Right ventricle myocardium inferior (tissue), 1 donor: ENCODE measurements at places on chromosomes 11 and 22.

GRCh38 chr11:68312117-68312779, at the start of gene LRP5:
LRP5 (plus strand) TSS chr11:68312591; CDS start chr11:68312715, 124 bp downstream.
- DNase-seq, result peak; percentile 59

DNA sequence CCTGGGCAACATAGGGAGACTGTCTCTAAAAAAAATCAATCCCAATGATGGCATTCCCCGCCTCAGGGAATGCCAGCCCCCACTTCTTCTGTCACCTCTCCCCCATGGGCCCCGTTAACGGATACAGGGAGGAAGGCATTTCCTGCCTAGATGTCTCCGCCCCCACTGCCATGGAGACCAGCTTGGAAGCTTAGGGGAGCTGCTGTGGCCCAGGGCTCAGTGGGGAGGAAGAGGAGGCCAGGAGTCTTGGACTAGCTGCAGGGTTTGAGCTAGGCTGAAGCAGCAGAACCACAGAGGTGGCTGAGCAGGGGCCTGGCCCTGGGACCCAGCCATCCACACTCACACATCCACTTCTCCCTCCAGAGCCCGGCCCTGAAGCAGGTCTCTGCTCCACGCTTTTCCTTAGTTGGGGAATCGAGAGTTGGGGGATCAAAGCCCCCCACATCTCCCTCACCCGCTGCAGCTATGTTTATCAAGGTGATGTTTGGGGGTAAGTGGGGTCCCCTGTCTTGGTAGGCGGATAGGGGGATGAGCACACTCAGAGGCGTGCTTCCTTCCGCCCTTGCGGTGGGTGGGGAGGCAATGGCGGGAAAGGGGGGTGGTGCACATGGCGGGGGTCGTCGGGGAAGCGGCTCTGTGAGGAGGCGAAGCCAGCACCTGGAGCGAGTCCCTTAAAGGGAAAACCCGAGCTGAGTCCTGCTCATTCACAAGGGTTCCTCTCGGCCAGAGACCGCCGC, at the start of gene C22orf15:
Gene C22orf15, plus strand, starts transcription at position 149 of the 737 bp plus-strand sequence. Its CDS starts 317 bp downstream, at position 466.
- peak; percentile 37 for DNase-seq

- DNase-seq, result no peak
Observed at GRCh38 chr11:72305077-72305476, 61.1 kb upstream of the PHOX2A start.

- peak; percentile 65 for DNase-seq
Observed at GRCh38 chr11:60924906-60925853, 920 bp downstream of the TMEM132A start.

DNA sequence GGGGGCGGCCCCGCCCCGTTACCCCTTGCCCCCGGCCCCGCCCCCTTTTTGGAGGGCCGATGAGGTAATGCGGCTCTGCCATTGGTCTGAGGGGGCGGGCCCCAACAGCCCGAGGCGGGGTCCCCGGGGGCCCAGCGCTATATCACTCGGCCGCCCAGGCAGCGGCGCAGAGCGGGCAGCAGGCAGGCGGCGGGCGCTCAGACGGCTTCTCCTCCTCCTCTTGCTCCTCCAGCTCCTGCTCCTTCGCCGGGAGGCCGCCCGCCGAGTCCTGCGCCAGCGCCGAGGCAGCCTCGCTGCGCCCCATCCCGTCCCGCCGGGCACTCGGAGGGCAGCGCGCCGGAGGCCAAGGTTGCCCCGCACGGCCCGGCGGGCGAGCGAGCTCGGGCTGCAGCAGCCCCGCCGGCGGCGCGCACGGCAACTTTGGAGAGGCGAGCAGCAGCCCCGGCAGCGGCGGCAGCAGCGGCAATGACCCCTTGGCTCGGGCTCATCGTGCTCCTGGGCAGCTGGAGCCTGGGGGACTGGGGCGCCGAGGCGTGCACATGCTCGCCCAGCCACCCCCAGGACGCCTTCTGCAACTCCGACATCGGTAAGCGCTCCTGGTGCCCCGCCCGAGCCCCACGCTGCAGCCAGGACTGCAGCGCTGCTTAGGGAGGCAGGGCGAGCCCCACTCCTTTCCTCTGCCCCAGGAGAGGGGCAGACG, at the start of gene TIMP3:
Gene TIMP3, plus strand, starts transcription at position 169 of the 700 bp plus-strand sequence. Its CDS starts 297 bp downstream, at position 466.
- DNase-seq, result peak; percentile 94
